ENCODE measurements at places on chromosomes 5 and 9.

GRCh38 chr9:127267793-127268525 is 3.4 kb downstream of the GARNL3 start:
- DNase-seq: no peak

DNA sequence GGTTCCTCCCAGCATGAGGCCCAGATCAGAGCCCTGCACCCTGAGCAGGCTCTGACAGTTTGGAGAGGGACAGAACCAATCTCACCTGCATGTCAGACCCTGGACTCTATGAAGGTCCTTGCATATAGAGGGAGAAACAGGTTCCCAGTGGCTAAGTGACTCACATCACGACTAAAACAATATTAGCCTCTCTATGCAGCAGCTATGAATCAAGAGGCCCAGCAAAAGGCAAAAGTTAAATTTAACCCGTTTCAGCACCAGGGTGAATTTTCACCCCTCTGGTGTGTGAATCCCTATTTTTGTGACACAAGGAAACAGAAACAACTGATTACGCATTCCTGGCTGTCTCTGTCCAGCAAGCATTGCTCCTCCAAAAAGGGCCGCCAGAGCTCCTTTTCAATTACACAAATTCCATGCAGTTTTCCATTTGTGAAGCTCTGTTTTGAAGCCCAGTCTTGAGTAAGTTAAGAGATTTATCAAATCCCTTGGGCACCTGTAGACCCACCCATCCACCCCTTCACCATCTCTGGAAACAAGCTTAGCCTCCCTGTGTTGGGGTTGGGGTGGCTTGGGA is 136.6 kb downstream of the GABBR2 start:
- DNase-seq: no peak

DNA sequence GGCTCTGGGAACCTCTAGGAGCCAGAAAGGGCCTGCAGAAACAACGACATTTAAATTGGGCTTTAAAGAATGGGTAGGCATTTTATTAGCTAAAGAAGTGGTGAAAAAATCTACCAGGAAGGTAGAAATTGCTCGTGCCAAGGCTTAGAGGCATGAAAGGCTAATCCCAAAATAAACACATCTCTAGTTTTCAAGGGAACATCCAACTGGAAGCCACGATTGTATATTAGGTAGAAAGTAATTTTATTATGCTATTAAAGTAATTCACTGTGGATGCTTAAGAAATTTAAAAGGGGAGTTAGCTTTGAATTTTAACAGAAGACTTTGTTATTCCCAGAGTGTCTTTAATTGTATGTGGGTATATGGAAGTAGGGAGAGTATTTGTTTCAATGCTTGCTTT is 17.5 kb upstream of the CNTLN start:
- DNase-seq: no peak

DNA sequence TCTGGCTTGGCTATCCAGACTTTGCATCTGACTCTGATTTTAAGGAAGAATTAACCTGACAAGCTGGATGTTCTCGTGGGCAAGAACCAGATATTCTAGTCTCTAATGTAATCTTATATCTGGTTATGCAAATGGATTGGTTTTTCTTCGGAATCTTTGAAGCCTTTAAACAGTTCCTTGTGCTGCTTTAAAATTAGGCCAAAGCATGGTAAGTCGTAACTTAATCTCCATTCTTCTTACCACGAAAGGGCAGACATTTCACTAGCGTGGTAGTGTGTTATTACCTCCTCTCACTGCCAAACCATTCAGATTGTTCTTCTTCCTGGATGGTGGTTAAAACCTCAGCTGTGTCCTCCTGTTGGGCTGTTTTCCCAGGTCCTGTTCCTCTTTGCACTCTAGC is 34.1 kb upstream of the TTC23L start:
- no peak for DNase-seq

DNA sequence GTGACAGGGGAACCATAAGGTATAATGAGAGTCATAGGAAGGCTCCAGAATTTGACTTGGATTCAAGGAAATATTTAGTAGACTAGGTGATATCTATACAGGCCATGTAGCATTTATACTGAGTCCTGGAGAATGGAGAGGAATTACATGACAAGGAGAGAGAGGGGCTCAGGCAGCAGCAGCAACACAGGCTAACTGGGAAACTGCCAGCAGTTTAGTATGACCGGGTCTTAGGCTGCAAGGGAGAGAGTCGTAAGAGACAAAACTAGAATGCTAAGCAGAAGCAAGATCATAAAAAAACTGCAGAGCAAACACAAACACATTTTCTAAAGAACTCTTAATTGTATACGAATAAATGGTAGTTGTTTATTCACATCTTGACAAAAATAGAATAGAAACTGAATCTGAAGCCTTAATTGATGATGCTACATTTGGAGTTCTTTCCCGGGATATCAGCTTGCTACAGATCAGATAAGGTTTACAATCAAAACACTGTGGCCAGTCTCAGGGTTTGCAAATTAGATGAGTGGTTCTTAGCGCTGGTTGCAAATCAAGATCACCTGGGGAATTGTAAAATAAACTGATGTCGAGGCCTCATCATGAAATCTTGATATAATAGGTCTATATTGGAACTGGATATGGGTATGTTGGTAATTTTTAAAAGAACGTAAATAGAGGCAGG is 480.0 kb upstream of the C9orf72 start:
- no peak for DNase-seq

DNA sequence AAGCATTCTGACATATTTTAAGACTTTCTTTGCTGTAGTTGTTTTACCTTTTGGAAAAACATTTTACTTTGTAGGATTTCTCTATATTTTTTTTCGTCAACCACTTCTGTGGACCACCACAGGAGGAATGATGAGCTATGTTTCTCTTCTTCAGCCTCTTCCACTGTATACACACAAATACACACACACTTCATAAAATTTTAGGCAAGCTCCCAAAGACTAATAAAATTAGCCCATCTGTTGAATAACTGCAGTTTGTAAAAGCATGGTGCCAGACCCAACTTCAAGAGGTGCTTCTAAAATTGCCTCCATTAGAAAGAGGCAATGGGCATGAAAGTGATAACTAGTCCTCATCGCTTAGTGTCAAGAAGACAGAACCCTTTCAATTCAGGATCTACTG is 4.1 kb upstream of the CEP120 start:
- no peak for DNase-seq

DNA sequence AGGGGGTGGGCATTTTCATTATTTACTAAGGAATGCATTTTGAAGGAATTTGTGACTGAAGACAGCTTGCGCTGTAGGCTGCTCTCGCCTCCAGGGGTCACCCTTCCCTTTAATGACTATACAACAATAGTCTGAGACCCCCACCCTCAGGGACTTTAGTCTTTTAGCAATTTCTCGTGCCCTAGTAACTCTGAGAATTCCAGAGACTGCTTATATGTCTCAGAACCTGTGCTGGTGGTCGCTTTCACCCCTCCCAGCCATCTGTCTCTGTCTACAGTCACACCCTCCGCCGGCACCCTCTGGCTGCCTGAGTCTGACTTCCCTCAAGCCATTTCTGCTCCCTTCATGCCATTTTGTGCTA is 671.4 kb downstream of the NR2F1-AS1 start:
- no peak for DNase-seq

DNA sequence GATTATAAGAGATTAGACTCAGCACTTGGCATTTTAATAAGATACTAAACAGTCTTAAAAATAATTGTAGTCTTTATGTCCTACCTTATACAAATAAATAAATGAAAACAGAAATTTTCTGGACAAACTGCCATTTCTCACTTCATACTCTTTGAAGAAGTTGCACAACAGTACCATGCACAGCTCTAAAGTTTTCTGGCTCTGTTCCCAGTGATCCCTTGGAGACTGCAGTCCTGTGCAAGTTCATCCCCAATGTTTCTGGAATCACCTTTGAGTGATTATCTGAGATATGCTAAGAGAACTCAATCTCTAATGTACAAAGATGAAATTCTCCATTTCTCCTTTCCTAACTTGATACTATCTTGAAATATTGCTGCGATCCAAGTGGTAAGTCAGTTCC is 330.4 kb upstream of the EDIL3 start:
- no peak for DNase-seq

DNA sequence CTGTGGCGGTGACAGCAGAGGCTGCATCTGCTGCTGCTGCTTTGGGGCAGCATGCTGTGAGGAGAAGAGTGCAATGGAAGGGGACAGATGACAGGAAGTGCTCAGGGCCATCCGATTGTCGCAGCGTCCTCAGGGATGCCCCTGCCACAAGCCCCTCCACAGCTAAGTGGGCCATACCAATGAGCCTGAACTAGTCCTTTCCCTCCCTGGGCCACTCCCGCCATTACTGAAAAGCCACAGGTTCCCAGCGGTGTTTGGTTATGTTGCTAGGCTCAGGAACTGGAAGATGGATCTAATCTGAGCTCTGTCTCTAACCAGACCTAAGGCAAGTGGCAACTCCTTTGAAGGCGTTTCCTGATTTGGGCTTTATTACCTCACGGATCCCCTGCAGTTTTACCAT is 109.2 kb downstream of the GAPVD1 start:
- no peak for DNase-seq

DNA sequence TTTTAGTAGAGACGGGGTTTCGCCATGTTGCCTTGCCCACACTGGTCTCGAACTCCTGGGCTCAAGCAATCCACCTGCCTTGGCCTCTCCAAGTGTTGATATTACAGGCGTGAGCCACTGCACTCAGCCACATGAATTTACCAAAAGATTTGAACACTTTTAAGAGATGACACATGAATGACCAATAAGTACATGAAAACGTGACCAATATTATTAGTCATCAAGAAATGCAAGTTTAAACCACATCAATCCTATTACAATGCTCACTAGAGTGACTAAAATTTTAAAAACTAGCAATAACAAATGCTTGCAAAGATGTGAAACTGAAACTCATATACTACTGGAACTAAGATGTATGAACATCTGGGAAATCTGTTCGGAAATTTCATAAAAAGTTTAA is 54.3 kb downstream of the NR6A1 start:
- DNase-seq: no peak

DNA sequence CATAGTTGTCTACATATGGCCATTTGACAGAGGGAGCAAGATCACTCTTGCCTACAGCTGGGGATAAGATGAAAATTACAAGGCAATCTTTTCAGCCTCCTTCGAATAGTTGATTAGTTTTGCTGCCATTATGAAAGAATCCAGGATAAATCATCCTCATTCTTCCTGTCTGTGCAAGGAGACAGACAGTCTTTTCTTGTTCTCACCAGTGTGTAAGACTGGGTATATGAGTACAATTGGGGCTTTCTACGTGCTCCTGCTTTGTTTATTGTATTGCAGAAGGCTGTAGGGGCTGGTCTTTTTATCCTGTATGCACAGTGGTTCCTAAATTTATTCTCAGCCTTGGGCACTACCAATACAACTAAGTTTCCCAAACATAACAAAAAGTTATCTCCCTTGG is 76.8 kb downstream of the SPEF2 start:
- no peak for DNase-seq
